Panc1 (cell line): ENCODE measurements at places on chromosomes 5 and 9. TPM values are rescaled to one million over a fixed set of nuclear protein-coding genes. Genes with fewer than 3 reads are reported as not detected.

SNCB gene
- total RNA-seq = 0.77 TPM

CCDC187 gene
- total RNA-seq = not detected

RNF38 gene
- 78.0 TPM for total RNA-seq

IL5 gene
- total RNA-seq = not detected

MYORG gene
- total RNA-seq = 9.7 TPM

SYK gene
- total RNA-seq = 0.28 TPM

HMMR gene
- 42.5 TPM for total RNA-seq

PCDHA1 gene
- total RNA-seq = not detected

OSTF1 gene
- total RNA-seq = 24.6 TPM

FNBP1 gene
- total RNA-seq = 53.6 TPM

CSF1R gene
- total RNA-seq = 0.05 TPM

SH3RF2 gene
- 23.1 TPM for total RNA-seq

DNA sequence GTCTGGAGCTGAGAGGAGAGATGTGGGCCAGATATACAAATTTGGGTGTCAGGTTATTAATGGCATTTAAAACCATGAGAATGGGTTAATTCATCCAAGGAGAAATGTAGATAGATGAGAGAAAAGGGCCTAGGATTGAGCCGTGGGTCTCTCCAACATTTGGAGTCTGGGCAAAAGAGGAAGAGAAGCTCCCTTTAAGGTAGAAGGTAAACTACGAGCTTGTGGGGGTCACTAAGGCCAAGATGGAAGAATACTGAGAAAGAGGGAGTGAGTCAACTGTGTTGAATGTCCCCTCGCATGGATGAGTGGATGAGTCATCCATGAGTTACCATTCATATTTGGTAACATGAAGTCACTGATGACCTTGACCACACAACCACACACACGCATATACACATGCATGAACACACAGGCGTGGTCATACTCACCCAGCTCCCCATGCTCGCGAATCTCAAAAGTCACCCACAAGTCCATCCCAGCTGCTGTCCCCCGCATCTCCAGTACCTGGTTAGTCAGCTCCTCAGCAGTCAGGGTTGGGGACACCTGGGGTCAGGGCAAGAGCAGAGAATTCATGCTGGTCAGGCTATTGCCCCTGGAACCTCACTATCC lies 6.8 kb upstream of the FCHSD1 start:
- no peak for DNase-seq

GRCh38 chr9:36791222-36791950 lies 218.7 kb downstream of the MELK start:
- DNase-seq = no peak

- DNase-seq = no peak
Measured at GRCh38 chr5:117713585-117714198, 1139.1 kb upstream of the SEMA6A start.

- DNase-seq = no peak
Measured at GRCh38 chr9:4111233-4112008, 188.4 kb downstream of the GLIS3 start.

GRCh38 chr9:25891527-25891926 lies 213.3 kb upstream of the TUSC1 start:
- no peak for DNase-seq

GRCh38 chr5:135429301-135430134 lies 17.6 kb downstream of the DCANP1 start:
- DNase-seq = no peak

GRCh38 chr9:108911820-108912219 lies 22.1 kb downstream of the ELP1 start:
- no peak for DNase-seq

DNA sequence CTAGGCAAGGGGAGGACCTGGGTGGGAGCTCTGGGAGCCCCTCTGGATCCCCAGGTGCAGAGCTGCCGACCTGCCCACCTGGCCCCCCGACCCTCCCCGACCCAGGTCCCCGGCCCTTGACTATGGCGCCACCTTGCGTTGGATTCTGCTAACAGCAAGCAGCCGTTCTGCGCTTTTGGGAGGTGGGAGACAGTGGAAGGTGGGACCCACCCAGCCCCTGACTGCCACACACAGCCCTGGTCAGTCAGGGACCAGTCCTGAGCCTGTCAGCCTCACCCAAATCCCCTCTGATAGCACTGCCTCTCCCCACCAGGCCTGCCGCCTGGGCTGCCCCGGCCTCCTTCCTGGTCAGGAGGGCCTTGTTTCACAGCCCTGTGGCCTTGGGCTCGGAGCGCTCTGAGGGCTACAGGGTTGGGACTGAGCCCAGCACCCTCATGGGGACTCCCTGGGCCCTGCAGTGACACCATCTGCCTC lies 77.9 kb downstream of the HMCN2 start:
- DNase-seq = no peak

DNA sequence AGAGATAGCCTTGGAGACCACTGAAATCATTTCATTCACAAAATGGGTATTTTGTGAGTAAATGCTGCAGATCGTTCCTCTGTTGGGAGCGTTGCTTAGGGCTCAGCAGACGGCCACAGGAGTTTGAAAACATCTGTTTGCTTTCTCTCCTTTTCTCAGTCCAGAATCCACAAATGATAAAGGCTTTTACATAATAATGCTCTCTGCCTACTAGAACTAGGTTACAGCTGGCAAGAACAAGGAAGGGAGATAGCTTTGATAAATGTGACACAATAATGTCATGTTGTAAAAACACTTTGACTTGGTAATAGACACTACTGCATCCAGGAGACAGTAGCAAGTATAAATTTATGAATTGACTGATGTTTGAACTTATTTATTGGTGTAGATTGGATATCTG lies 1072.4 kb upstream of the CDH6 start:
- no peak for DNase-seq

GRCh38 chr5:42994555-42995359 lies 45.4 kb downstream of the ANXA2R start:
- DNase-seq = no peak

- DNase-seq = no peak
Measured at GRCh38 chr9:125931211-125931610, 184.0 kb downstream of the PBX3 start.

- no peak for DNase-seq
Measured at GRCh38 chr9:4082948-4083347, 216.9 kb downstream of the GLIS3 start.

DNA sequence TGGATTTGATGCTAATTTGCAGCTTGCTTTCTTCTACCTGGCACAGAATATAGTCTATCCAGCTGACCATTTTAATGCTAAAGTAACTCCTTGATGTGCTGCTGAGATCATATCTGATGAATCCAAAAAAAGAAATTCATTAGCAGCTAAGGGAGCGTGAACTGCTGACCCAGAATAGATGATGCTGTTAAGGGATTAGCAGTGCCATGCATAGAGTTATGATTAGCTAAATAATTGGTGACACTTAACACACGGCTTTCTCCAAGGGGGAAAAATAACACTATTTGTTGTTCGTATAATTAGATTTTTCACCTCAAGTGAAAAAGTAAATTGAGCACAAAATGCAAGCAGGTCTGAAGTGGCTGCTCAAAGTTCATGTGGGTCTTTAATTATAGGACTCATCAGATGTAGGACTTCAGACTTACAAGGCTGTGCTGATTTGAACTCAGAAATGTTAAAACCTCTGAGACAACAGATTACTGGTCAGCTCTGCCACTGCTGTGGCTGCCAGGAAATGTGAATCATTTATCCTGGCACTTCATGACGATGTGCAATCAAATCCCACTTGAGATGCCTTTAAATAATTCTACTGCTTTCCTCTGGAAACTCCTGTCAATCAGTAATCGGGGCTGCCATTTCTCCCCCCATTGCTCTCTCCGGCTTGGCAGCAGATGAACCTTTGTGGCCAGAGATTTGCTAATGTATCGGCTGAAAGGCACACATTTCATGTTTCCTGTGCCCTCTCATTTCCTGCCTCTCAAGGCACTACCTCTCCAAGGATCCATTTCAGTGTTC lies 291.6 kb upstream of the C9orf72 start:
- DNase-seq = no peak

- DNase-seq = peak; percentile 52
Measured at GRCh38 chr5:173890195-173890991, 2.2 kb downstream of the CPEB4 start.

- no peak for DNase-seq
Measured at GRCh38 chr5:116778032-116778431, 203.4 kb upstream of the SEMA6A start.

- no peak for DNase-seq
Measured at GRCh38 chr5:96751203-96752169, 56.3 kb downstream of the ERAP1 start.

GRCh38 chr5:176405656-176406435 lies 10.5 kb downstream of the CLTB start:
- DNase-seq = no peak

- DNase-seq = no peak
Measured at GRCh38 chr9:117528225-117528624, 113.4 kb upstream of the ASTN2 start.

GRCh38 chr5:39580702-39581453 lies 156.1 kb upstream of the DAB2 start:
- DNase-seq = no peak

DNA sequence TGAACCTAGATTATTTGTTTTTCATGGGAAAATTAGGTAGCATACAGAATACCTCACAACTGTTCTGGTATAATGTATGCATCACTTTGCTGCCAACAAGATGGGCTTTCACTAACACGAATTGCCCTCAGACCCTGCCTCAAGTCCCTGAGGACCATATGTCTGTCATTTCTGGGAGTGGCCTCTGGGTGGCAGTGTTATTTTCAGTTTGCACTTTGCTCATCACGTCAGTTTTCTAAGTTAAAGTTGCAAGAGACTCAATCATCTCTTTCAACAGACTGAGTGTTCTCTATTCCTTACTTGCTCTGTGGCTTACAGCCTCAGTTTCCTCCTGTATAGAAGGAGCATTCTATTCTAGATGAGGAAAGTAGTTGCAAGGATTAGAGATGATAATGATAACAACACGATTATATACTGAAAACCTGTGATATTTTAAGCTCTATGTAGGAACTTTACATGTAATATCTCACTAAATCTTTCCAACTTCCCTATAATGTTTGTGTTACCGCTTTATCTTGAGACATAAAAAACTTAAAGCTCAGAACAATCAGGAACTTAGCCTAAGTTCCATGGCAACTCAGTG lies 55.7 kb downstream of the TSSK1B start:
- peak; percentile 39 for DNase-seq

DNA sequence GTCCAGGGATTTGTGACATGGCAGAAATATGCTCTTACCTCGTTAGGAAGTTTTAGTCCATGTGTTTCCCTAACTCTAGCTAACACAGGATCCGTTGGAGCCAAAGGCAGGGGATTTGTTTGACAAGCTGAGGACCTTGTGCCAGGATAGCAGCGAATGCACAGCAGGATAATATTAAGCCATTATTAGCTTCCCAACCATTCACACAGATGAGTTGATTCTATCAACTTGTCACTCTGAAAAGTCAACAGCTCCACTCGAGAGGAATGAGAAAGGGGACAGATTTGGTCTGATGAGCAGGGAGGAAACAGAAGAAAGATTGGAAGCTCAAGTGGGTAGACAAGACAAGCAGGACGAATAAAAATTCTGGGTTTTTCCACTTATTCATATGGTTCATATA lies 106.2 kb downstream of the FSTL4 start:
- no peak for DNase-seq

DNA sequence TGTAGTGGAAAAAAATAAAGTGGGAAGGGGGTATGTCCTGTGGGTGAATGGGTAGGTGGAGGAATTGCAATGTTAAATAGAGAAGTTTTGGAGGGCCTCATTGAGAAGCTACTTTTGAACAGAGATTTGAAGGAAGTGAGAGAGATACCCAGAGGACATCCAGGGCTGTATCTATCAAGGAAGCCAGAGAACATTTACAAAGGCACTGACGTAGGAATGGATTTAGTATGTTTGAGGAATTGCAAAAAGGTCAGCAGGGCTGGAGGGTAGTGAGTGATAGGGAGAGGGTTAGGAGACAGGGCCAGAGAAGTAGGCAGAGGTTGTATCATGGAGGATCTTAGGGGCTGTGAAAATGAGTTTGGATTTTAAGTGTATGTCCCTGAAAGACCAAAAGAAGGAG lies 13.9 kb downstream of the PTTG1 start:
- no peak for DNase-seq

DNA sequence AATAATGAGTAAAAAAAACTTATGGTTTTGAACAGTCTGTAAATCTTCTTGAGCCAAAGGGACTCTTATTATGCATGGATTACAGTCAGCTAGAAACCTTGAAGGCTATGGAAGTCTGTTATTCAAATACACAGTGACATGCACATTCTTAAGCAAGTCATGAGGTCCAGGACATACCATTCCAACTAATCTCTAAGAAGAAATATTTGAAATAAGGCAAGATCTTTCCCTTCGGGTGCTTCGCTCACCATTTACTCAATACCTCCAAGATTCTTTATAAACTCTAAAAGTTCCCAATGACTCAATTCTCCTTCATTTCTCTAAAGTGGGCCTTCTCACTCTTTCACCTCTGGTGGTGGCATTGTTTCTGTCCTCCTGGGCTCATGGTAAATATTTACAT lies 811.0 kb downstream of the NR2F1-AS1 start:
- no peak for DNase-seq

DNA sequence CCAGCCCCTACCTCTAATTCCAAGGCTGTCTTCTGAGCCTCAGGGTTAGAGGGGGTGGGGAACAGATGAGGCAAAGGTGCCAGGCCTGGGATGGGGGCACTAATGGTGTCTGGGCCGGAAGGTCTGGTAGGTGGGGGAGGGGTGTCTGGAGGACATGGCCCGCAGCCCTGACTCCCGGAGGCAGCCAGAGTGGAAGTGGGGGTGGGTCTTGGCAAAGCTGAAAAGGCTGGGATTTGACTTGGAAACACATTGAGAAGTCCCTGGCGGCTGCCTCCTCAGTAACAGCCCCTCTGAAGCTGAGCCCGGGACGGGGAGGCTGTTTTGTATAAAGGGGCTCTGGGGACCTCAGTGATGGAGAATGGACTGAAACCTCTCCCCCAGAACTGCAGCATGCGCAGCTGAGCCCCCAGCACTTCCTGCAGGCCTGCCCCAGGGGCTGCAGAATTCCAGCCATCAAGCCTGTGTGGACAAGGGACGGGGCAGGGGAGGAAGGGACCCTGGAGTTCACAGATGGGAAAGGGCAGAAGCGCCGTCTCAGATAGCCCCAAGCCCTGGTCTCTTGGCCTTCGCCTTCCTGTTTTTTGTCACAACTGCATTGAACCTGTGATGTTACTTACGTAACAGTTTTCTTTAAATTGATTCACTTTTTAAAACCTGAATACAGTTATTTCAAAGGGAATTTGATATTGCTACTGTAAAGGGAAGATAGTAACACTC lies 49.3 kb upstream of the SYNPO start:
- no peak for DNase-seq

DNA sequence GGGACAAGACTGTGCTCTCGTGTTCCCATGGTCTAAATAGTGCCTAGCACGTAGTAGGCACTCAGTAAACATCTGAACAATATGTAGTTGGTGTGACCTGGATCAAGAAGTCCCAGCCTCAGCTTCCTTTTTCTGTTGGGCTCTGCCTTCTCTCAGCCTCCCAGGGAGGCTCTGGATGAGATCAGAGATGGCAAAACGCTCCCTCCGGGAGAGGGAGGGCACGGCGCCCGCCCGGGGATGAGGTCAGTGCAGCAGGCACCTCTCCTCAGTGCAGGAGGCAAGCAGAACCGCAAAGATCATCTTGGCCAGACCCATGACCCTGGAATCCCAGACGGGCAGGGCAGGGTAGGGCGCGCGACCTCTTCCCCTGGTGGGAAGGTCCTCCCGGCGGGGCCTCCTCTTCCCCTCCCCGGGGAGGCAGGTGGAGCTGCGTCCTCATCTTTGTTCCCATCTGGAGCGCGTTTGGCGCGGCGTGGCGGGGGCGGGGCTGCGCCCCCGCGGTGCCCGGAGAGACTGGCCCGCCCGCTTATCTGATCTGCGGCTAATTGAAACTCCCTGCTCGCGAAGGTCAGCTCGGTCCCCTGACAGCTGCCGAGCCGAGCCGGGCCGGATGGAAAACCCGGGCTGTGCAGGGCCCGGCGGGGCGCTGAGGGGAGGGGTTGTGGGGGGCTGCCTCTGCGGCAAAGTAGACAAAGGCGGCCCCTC lies 60.9 kb downstream of the CXXC5 start:
- no peak for DNase-seq
